ENCODE measurements at places on chromosomes 3 and 15. TPM values are rescaled to one million over a fixed set of nuclear protein-coding genes. Genes with fewer than 3 reads are reported as not detected.

- no peaks in the 10 kb centered on the region for H3K36me3 ChIP-seq
- H3K4me1 ChIP-seq, result no peaks in the 10 kb centered on the region
- no peak for DNase-seq
- H3K27ac ChIP-seq, result no peak overlapping the region
- no peaks in the 10 kb centered on the region for H3K27me3 ChIP-seq
Observed at GRCh38 chr15:31155151-31155550, 53.6 kb upstream of the TRPM1 start.

- H3K4me1 ChIP-seq, result peaks cover 17% of the 10 kb centered on the region
- no peaks in the 10 kb centered on the region for H3K27me3 ChIP-seq
- no peak for DNase-seq
- H3K4me3 ChIP-seq, result no peak overlapping the region
- peaks cover 6% of the 10 kb centered on the region for H3K36me3 ChIP-seq
Observed at GRCh38 chr3:108171106-108171505, 51.1 kb downstream of the IFT57 start.

- no peak for DNase-seq
- peaks cover 3% of the 10 kb centered on the region for H3K4me1 ChIP-seq
- H3K4me3 ChIP-seq, result no peak overlapping the region
- no peak overlapping the region for H3K27ac ChIP-seq
Observed at GRCh38 chr3:171956181-171956683, 83.1 kb upstream of the FNDC3B start.

RYK gene
- total RNA-seq, result 19.7 TPM

DNA sequence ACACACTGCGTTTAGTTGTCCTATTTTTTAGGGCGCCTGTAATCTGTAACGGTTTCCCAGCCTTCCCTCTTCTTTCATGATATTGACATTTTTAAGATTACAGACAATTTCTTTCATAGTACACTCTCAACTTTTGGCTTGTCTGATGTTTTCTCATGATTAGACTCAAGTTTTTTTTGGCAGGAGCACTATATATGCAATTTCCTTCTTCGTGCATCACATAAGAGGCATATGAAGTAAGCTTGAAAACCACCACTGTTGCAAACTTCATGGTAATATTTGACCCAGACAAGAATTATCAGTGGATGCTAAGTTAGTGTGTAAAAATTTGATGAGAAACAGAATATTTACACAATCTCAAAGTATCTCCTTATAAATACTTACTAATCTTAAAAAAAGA is 119.2 kb upstream of the CMC1 start:
- no peak overlapping the region for H3K27ac ChIP-seq
- H3K4me3 ChIP-seq, result no peak overlapping the region
- no peaks in the 10 kb centered on the region for H3K36me3 ChIP-seq

GRCh38 chr15:81054236-81054635 is 53.5 kb downstream of the TLNRD1 start:
- no peaks in the 10 kb centered on the region for H3K4me1 ChIP-seq
- no peak overlapping the region for H3K4me3 ChIP-seq
- no peak for DNase-seq
- no peaks in the 10 kb centered on the region for H3K36me3 ChIP-seq
- no peaks in the 10 kb centered on the region for H3K27me3 ChIP-seq
- no peak overlapping the region for H3K27ac ChIP-seq

DNA sequence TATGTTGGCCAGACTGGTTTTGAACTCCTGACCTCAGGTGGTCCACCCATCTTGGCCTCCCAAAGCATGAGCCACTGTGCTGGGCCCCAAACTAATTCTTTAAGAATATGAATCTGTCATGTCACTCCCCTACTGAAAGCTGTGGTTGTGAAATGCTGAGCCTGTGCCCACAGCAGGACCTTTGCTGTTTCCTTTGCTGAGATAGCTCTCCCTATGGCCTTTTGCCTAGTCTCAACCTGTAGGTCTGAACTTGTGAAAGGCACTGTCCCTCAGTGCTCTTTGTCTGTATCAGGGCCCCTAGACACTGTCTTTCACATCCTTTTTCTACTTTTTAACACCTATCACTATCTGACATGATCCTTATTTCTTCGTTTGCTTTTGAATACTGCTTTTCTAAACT is 62.7 kb upstream of the CCR4 start:
- H3K27me3 ChIP-seq, result peaks cover 11% of the 10 kb centered on the region
- H3K36me3 ChIP-seq, result no peaks in the 10 kb centered on the region
- H3K4me1 ChIP-seq, result no peaks in the 10 kb centered on the region
- DNase-seq, result no peak

CTXN2 gene
- total RNA-seq, result not detected

RLBP1 gene
- total RNA-seq, result not detected

DZIP3 gene
- 12.2 TPM for total RNA-seq

- no peaks in the 10 kb centered on the region for H3K27me3 ChIP-seq
- no peak overlapping the region for H3K4me3 ChIP-seq
- peaks cover 16% of the 10 kb centered on the region for H3K4me1 ChIP-seq
- no peak for DNase-seq
Observed at GRCh38 chr15:65048241-65048640, 3.1 kb downstream of the SLC51B start.

- H3K4me1 ChIP-seq, result peaks cover 3% of the 10 kb centered on the region
- no peak for DNase-seq
- no peaks in the 10 kb centered on the region for H3K36me3 ChIP-seq
- H3K27ac ChIP-seq, result no peak overlapping the region
- no peak overlapping the region for H3K4me3 ChIP-seq
- H3K27me3 ChIP-seq, result peaks cover 2% of the 10 kb centered on the region
Observed at GRCh38 chr3:12413721-12414255, 70.5 kb upstream of the TSEN2 start.

DNA sequence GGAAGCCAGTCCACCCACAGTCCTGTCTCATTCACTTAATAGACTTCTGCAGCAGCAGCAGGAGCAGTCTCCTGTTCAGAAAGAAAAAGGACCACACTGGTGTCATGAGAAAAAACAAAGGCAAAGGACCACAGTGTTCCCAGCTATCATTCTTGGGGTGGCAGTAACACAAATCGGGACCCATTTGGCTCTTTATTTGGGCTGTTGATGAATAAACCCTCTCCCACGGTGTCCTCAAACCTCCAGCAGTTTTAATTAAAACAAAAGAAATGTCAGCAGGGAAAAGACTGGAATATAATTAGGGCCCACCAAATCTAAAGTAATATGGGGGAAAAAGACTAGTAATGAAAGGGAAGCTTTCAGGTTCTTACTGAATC is 210.5 kb upstream of the SLC2A2 start:
- peaks cover 7% of the 10 kb centered on the region for H3K36me3 ChIP-seq
- no peaks in the 10 kb centered on the region for H3K27me3 ChIP-seq
- no peak overlapping the region for H3K27ac ChIP-seq
- no peak for DNase-seq
- peaks cover 41% of the 10 kb centered on the region for H3K4me1 ChIP-seq
